ENCODE measurements at places on chromosomes 7 and 10. TPM values are rescaled to one million over a fixed set of nuclear protein-coding genes. Genes with fewer than 3 reads are reported as not detected.

- no peak for DNase-seq
- H3K4me3 ChIP-seq, result no peak overlapping the region
- H3K27me3 ChIP-seq, result no peaks in the 10 kb centered on the region
- no peaks in the 10 kb centered on the region for H3K36me3 ChIP-seq
These were observed 11.0 kb upstream of the BLVRA start for GRCh38 chr7:43747328-43748105.

GRCh38 chr7:19982841-19983835, 209.7 kb upstream of the TMEM196 start:
- no peaks in the 10 kb centered on the region for H3K27me3 ChIP-seq
- peak; percentile 45 for DNase-seq
- H3K36me3 ChIP-seq, result no peaks in the 10 kb centered on the region
- no peak overlapping the region for H3K27ac ChIP-seq
- no peaks in the 10 kb centered on the region for H3K4me1 ChIP-seq
- H3K4me3 ChIP-seq, result no peak overlapping the region

- peak; percentile 90 for DNase-seq
- no peaks in the 10 kb centered on the region for H3K27me3 ChIP-seq
- peak overlapping the region; percentile 80 for H3K27ac ChIP-seq
- peaks cover 6% of the 10 kb centered on the region for H3K4me1 ChIP-seq
- peaks cover 3% of the 10 kb centered on the region for H3K36me3 ChIP-seq
- peak overlapping the region; percentile 69 for H3K4me3 ChIP-seq
These were observed 478 bp upstream of the ZNF22 start for GRCh38 chr10:45000138-45000751.

Gene KCND2
- total RNA-seq, result 1.9 TPM

DNA sequence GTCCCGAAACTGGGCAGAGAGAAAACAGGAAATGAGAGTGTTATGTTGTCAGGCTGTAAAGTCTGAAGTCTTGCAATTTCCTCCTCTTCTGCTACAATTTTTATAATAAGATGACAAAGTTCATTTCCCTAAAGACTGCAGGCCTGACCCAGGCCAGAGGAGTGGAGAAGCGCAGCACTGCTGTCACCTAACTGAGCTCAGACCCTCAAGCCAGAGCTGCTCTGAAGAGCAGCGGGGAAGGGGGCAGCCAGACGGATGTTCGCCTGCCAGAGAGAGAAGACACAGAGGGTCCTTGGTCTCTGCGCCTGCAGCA, 12.6 kb upstream of the AOAH start:
- H3K4me1 ChIP-seq, result no peaks in the 10 kb centered on the region
- H3K27me3 ChIP-seq, result no peaks in the 10 kb centered on the region
- no peak overlapping the region for H3K4me3 ChIP-seq
- H3K27ac ChIP-seq, result no peak overlapping the region
- no peaks in the 10 kb centered on the region for H3K36me3 ChIP-seq
- no peak for DNase-seq

All from aorta (tissue), 5 donors.